Right lobe of liver (tissue), 6 donors: ENCODE measurements at places on chromosomes 5 and 9.

GRCh38 chr5:4230471-4230785 lies 634.8 kb downstream of the IRX1 start:
- H3K4me3 ChIP-seq, result no peak overlapping the region
- H3K36me3 ChIP-seq, result no peaks in the 10 kb centered on the region
- H3K27ac ChIP-seq, result no peak overlapping the region
- no peaks in the 10 kb centered on the region for H3K4me1 ChIP-seq

DNA sequence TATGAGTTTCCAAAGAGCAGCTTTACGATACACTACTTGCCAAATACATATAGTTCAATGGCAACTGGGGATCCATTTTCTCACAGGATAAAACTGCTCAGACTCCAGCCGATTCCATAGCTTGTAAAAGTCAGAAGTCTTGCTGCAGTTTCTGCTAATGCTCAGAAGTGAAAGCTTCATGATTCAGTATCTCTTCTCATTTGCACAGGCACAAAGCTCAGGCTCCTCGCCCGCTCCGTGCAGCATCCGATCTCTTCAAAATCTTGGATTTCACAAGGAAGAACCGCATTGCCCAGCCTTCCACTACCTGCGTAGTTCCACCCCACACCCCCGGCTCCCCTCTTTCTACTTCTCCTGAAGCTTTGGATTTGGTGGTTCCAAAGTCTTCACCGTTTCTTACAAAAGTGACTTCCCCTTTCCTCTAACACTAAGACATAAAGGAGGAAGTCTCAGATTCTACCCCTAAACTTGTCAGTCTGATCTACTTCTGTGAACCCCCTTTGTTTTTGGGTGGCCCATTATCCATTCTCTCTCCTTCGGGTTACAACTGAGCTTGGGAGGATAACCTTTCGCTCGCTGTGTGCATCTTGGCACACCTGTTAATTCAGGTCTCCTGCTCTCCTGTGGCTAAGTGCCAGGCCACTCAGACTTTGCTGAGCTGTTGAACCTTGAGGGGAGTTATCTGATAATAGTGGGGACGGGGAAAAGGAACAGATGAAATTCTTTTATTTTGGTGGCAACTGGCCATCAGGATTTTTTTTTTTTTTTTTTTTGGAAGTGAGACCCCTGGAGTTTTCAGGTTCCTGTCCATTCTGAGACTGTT lies 194.1 kb downstream of the GNA14 start:
- H3K27me3 ChIP-seq, result no peaks in the 10 kb centered on the region
- no peaks in the 10 kb centered on the region for H3K4me1 ChIP-seq
- H3K4me3 ChIP-seq, result no peak overlapping the region
- H3K27ac ChIP-seq, result no peak overlapping the region
- no peak for DNase-seq

- H3K36me3 ChIP-seq, result no peaks in the 10 kb centered on the region
- DNase-seq, result no peak
- H3K27me3 ChIP-seq, result no peaks in the 10 kb centered on the region
These were observed 24.9 kb upstream of the ADRA1B start for GRCh38 chr5:159891371-159891770.

GRCh38 chr5:171387970-171388815 lies 544 bp downstream of the NPM1 start:
- H3K4me1 ChIP-seq, result no peaks in the 10 kb centered on the region
- H3K4me3 ChIP-seq, result peak overlapping the region; percentile 92
- no peaks in the 10 kb centered on the region for H3K27me3 ChIP-seq
- peaks cover 4% of the 10 kb centered on the region for H3K36me3 ChIP-seq
- peak; percentile 80 for DNase-seq

DNA sequence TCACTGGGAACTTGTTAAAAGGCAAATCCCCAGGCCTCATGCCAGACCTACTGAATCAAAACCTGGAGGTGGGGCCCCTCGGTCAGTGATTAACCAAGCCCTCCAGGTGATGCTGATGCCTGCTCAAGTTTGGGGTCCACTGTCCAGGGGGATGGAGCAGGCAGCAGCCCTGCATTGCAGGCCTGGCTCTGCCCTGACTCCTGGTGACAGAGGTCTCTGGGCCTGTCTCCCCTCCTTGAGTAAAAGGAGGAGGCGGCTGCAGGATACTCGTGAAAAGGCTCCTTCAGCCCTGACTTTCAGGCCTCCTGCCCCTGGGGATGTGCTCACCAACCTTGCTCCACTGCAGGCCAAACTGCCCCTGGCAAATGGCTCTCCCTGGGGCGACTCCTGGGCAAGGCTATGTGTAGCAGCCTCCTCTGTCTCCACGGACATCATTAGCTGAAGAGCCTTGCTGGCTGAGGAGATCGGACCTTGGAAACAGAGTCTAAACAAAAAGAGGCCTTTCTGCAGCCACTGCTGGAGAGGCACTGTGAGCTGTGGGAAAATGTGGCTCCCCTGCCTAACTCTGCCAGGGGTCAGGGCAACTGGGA lies 134.8 kb upstream of the ALDH1B1 start:
- H3K27ac ChIP-seq, result no peak overlapping the region
- no peaks in the 10 kb centered on the region for H3K4me1 ChIP-seq
- no peak overlapping the region for H3K4me3 ChIP-seq
- H3K36me3 ChIP-seq, result no peaks in the 10 kb centered on the region

DNA sequence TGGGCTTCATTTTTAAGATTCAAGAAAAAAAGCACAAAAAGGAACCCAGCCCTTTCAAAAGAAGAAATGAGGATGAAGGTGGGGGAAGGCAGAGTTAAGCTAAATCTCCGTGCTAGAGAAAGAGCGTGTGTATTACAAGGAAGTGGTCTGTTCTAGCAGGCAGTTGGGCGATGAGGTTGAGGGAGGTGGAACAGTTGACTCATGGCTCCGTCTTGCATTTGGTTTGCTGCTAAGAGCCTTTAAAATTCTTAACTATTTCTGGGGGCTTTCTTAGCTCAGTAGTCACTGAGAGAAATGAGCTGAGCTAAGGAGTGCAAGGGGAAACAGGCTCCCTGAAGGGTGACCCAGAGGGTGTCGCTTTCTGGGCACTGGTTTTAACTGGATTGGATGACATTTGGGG lies 117.4 kb downstream of the GCNT1 start:
- DNase-seq, result no peak
- H3K27ac ChIP-seq, result no peak overlapping the region
- H3K4me1 ChIP-seq, result no peaks in the 10 kb centered on the region
- H3K4me3 ChIP-seq, result no peak overlapping the region
- H3K36me3 ChIP-seq, result no peaks in the 10 kb centered on the region

DNA sequence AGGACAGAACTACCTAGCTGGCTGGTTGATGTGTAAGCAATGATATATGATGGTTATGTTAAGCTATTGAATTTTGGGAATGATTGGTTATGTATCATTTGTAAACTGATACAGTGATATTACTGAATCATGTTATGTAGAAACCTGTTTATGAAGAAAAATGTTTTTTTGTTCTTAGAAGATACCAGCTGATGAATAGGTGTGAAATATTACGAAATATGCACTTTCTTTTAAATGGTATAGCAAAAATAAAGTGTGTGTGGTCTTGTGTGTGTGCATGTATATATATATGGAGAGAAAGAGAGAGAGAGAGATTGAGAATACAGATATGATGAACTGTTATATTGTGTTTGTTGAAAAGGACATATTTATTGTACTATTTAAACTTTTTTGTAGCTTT lies 164.1 kb downstream of the WDR70 start:
- no peak overlapping the region for H3K4me3 ChIP-seq
- H3K4me1 ChIP-seq, result no peaks in the 10 kb centered on the region
- DNase-seq, result no peak
- no peaks in the 10 kb centered on the region for H3K36me3 ChIP-seq

DNA sequence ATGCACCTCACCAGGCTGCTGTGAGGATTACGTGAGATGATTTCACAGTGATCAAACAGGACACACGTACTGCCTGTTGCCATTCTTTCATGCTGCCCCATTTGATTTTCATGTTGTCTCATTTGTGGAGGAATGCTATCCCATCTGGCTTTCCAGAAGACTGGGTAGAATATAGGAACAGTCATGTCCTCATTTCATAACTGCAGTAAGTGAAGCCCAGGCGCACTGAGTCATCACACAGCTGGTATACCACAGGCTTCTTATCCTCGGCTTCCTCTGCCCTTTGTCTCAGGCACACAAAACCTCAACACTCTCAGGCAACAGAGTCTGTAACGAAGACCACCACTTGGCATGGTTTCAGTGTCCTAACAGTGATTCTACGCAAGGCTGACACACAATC lies 62.3 kb downstream of the LHFPL2 start:
- no peak overlapping the region for H3K4me3 ChIP-seq
- no peaks in the 10 kb centered on the region for H3K36me3 ChIP-seq
- H3K27me3 ChIP-seq, result no peaks in the 10 kb centered on the region
- no peaks in the 10 kb centered on the region for H3K4me1 ChIP-seq

- no peak overlapping the region for H3K27ac ChIP-seq
- DNase-seq, result no peak
These were observed 204.1 kb downstream of the CDH12 start for GRCh38 chr5:22649074-22649473.

DNA sequence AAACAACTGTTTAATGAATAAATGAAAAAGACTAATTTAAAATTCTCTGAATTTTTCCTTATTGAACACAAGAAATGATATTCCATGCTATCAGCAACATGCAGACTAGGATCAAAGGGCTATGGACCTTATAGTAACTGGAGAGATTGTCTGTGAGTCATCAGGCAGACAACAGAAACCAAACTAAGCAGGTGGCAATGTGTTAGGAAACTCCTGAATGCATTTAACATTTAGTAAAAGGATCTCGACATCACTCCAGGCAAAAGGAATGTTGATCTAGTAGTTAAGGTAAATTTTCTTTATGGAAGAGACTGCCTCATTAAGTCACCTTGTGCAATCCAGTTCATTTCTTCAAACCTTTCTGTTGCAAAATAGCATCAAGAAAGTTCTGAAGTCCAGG lies 58.4 kb downstream of the ARL15 start:
- no peak for DNase-seq
- no peak overlapping the region for H3K27ac ChIP-seq
- H3K4me1 ChIP-seq, result peaks cover 3% of the 10 kb centered on the region
- no peaks in the 10 kb centered on the region for H3K27me3 ChIP-seq
- H3K4me3 ChIP-seq, result no peak overlapping the region
- H3K36me3 ChIP-seq, result no peaks in the 10 kb centered on the region

DNA sequence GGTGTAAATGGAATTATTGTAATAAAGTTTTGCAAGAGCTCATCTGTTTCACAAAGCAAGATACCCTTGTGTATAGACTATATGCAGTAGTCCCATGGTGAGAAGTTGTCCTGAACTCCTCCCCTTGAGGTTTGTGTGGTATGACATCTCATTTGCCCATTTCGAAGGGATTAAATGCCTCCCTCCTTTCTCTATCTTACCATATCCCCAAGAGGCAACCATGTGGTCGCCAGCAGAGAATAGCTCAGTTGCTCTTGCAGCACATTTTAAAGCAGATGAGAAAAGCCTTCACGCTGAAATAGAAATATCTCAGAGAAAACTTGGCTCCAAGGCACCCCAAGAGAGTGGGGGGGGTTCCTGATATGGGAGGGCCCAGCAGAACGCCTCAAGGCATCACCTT lies 4.6 kb downstream of the SEMA6A start:
- no peaks in the 10 kb centered on the region for H3K36me3 ChIP-seq
- H3K4me1 ChIP-seq, result no peaks in the 10 kb centered on the region
- DNase-seq, result no peak

GRCh38 chr5:127702926-127703561 lies at the start of gene CCDC192:
TSS of gene CCDC192 (plus strand) at chr5:127703391. CDS start at chr5:127703446, 55 bp downstream.
- H3K4me1 ChIP-seq, result no peaks in the 10 kb centered on the region
- no peak within 1 kb of the TSS for H3K27ac ChIP-seq
- no peak for DNase-seq

DNA sequence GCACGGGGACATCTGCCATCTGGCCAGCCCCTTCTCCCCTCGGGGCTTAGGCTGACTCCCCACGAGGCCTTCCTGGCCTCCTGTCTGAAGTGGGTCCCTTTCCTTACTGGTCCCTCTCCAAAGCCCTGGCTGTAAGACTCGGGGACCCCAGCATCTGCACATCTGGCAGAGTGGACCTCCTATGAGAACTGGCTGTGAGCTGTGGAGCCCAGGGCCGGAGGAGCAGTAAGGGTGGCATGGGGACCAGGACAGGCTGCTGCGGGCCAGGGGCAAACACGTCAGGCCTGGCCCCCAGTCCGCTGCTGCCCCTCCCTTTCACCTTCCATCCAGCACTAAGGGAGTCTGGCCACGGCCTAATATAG lies 33.8 kb downstream of the EXOC3 start:
- no peaks in the 10 kb centered on the region for H3K36me3 ChIP-seq
- H3K4me3 ChIP-seq, result no peak overlapping the region
- H3K27me3 ChIP-seq, result no peaks in the 10 kb centered on the region
- H3K27ac ChIP-seq, result no peak overlapping the region

GRCh38 chr5:139761501-139761900 lies 34.1 kb upstream of the PSD2 start:
- no peak overlapping the region for H3K4me3 ChIP-seq
- no peaks in the 10 kb centered on the region for H3K4me1 ChIP-seq
- no peaks in the 10 kb centered on the region for H3K27me3 ChIP-seq
- DNase-seq, result no peak

DNA sequence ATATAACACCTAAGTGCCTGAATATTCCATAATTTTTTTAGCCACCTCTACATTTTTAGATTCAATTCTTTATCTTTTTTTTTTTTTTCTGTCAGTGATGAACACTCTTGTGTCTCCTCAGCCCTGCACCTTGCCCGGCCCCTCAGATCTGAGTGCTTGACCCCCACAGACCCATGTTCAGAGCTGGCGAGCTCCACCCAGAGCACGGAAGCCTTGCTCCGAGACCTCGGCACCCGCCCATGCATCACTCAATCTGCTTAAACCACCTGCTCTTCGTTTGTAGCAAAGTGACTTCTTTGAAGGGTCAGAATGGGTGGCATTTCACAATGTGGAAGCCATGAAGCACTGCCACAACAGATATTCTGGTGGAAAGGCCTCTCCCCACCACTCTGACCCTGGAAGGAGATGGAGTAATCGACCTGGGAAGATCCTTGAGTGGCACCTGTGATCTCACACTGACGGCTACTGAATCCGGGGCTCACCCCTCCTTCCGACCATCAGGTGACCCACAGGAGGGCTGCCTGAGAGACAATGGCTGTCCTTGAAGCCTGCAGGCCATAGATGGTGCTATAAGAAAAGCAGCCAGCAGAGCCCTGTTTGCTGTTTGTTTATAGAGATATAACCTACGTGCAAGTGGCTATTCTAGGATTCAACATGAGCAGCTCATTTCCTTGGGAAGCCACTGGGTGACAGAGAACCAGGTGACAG lies 261.1 kb upstream of the IRX4 start:
- no peaks in the 10 kb centered on the region for H3K36me3 ChIP-seq
- H3K4me3 ChIP-seq, result no peak overlapping the region
- no peak for DNase-seq
- no peak overlapping the region for H3K27ac ChIP-seq
- H3K27me3 ChIP-seq, result no peaks in the 10 kb centered on the region

GRCh38 chr9:109323771-109324170 lies 2.9 kb upstream of the EPB41L4B start:
- H3K4me3 ChIP-seq, result no peak overlapping the region
- H3K27ac ChIP-seq, result no peak overlapping the region
- H3K27me3 ChIP-seq, result no peaks in the 10 kb centered on the region
- DNase-seq, result no peak
